ENCODE measurements at places on chromosomes 11 and 22.

DNA sequence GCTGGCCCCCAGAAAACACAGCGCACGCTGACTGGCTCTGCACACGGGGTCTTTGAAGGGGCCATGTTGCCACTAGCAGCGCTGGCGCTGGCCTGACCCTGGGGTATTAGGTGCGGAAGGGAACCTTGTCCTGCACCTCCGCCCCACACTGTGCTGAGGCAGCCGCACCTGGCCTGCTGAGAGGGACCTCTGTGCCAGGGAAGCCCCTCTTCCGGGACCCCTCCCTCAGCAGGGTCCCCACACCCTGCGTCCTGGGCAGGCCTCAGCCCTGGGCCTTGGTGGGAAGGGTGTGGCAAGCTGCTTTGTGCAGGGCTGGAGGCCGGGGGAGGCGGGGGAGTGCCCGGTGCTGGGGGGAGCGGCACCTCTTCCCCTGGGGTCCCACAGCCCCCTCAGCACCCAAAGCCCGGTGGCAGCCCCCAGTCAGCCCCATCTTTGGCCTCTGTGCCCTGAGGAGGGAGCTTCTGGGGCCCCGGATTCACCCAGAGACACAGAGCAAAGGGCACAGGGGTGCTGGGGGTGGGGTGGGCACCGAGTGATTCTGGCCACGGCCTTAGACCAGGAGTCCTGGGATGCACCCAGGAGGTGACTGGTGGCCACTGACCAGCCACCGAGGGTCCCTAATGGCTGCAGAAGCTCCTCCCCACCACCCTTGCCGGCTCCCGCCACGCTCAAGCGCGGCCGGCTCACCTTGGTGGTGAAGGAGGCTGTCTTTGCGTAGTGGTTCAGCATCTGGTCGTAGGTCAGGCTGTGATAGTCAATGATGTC is 11.4 kb downstream of the TTLL8 start:
- no peak for DNase-seq

- DNase-seq = no peak
These were observed 48.2 kb upstream of the ANO1 start for GRCh38 chr11:70029861-70030380.

- DNase-seq = no peak
These were observed 16.3 kb downstream of the CPSF7 start for GRCh38 chr11:61413496-61413895.

DNA sequence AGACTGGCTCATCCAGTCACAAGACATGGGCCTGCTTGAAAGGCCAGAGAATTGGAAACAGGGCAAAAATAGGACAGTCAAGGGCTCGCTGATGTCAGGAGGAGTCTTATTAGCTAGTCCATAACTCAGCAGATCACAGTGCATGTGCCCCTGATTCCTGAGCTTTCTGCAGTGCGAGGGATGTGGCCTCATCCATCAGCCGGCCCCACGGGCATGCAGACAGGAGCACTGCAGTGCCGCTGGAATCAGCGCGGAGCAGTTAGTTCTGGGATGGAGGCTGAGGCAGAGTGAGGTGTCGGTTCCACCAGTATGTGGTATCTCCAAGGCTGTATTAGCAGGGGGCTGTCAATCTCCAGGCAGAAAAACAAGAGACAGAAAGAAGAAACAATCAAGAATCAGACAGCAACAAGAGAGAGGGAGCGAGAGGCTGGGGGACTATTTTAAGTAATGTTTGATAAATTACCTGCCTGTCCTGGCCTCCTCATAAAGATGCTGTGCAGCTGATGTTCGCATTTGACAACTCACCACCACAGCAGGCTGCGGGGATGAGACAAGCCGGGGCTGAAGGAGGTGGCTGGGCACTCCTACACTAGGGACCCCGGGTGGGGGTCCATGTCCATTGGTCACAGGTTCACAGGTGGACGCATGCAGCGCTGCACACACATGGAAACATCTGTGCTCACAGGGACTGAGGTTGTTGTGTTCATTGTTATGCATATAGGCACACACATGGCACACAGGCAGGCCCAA is 167.2 kb downstream of the TRIM29 start:
- DNase-seq = no peak
